ENCODE measurements at places on chromosomes 12 and 14.
A peak's percentile ranks its signal among the peaks of the same experiment; 100 is the strongest.

- DNase-seq: no peak
These were observed 1.1 kb downstream of the CLECL1 start for GRCh38 chr12:9731797-9732196.

- DNase-seq: peak; percentile 79
These were observed 20.6 kb downstream of the COX14 start for GRCh38 chr12:50132505-50133135.

DNA sequence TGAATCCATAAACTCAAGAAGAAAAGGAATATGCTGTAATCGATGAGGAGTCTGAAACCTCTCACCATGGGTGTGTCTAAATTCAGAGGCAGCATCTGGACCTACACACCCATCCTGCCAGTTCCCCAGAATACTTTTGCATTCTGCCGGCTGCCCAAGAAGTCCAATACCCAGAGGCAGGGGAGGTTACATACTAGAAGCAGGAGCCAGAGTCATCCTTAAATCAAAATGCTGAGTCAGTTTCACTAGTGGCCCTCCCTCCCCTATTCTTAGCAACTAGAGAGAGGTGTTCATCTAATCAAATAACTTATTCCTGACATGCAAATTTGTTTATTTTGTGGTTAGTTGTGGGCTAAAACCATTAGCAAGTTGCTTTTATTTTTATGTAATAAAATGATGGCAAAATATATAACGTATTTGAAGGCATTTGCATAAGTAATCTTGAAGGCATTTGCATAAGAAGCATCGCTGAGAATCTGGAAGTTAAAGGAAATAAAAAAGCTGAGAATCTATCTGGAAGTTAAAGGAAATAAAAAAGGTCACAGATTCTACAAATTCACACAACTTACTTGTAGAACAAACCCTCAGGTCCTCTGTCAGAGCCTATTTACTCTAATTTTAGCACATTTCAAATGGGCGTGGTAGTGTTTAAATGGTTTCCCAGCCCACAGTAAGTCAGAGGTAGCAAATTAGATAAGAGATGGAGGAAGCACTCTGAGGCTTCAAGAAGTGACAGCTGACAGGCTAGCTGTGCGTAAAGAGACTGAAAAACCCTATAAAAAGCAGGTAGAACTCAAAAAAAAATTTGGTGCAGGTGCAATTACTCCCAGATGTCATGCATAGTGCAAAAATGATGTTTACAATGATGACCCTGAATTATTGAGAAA is 7.8 kb downstream of the BHLHE41 start:
- peak; percentile 51 for DNase-seq

DNA sequence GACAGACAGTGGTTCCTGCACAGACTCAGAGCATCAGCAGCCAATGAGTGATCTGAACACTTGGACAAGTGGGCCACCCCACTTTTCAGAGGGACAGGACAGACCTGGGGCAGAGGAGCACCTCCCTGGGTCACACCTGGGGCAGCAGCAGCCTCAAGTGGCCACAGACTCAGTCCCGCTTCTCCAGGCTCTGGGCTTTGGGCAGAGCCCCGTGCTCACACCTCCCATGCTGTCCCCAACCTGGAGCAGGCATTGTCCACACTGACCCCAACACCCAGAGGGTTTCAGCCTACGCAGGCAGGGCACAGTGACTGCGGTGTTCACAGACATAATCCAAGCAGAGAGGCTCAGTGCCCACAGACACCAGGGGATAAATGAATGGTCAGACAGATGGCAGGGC is 135.5 kb upstream of the SFSWAP start:
- no peak for DNase-seq

DNA sequence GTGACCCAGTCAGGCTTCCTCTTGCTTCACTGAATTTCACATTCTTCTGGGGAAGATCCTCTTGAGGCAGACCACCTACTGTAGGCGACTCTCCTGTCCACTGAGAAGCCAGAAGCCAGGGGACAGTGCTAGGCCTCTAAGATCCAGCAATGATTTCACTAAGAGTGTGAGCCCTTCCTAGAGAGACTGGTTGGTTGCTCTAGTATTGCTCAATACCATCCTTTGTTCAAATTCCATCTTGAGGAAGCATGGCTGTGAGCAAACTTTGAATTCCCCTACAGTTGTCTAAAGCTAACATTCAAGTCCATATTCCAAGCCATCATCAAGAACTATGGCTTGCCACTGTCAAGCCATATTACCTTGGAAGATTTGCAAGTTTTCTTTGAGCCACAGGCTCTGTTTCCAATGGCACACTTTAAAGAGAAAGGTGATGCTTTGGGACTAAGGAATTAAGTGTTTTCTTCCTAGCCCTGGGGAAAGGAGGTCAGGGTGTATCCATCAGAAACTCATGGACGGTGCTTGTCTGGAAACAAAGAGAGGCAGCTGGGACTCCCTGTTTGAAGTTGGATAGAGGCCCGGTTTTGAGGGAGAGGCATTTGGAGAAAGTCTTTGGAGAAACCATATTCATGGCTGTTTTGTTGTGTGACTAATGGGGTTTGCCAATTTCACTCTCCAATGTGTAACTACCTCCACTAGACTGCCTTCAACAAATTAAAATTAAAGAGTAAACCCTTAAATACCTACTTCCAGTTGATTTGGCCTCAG is 1217.9 kb downstream of the VRK1 start:
- DNase-seq: no peak

DNA sequence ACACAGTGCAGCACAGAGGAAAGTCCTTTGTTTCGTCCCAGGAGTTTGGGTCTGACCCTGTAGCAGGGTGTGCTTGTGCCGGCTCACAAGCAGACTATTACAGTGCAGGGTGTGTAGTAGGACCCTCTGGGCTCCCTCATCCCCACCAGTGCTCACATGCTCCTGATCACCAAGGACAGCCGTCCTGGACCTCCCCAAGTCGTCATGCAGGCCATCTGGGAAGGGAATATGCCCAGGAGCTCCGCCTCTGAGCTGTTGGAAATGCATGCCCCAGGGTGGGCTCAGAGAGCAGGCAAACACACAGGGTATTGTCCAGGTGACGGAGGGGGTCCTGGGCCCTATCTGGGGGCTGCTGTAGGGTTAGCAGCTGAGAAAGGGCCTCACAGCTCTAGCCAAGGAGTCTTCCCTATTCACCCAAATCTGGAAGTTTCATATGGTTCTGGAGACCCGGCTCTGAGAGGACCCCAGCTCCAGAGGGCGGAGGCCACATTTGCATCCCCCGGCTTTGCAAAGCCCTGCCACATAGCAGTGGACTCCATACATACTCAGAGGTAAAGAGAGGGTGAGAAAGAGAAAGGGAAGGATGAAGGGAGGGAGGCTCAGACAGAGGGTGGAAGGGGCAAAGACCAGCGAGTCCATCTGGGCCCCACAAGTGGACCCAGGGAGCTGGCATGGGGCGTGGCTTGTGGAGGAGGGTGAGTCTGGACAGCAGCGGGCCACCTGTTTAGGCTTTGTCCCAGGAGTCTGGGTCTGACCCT is 53.5 kb upstream of the PPP2R5C start:
- DNase-seq: no peak

GRCh38 chr14:28651148-28651547 is 115.4 kb upstream of the FOXG1 start:
- DNase-seq: no peak

GRCh38 chr14:65864984-65865383 is 452.5 kb downstream of the FUT8 start:
- DNase-seq: no peak

DNA sequence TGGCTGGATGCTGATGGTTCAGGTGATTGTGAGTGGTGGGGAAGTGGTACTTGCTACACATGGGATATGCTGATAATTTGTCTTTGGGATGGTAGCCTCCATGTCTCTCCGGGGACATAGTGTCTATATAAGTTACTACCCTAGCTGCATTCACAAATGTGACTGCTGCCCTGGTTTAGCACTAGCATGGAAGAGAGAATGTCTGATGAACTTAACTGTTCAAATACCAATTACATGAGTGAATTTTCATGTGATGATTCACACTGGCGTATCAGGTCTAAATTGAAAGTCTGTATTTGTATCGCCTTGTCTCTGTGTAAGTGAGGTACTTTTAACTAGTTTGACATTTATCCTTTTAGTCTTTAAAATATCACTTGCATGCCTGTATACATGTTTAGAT is 34.4 kb downstream of the ATF7IP start:
- no peak for DNase-seq

GRCh38 chr14:76706811-76707210 is 54.5 kb upstream of the VASH1 start:
- no peak for DNase-seq

DNA sequence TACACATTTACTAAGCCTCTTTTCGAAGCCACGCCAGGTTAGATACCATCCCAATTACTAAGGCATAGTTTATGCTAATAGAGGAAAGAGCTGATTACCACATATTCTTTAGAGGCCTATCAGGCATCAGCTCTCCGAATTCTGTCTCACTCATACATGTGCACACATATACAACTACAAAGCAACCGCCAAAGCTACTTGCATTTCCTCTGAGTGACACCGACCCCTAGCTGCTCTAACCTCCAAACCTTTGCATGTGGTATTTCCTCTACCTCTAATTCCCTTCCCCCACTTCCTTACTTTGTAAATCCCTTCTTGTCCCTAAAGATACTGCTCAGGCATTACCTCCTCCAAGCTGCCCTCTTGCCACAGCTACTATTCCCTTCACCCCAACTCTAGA is 107.2 kb downstream of the DUSP6 start:
- peak; percentile 78 for DNase-seq

- no peak for DNase-seq
These were observed 837.6 kb downstream of the VRK1 start for GRCh38 chr14:97634751-97635150.

DNA sequence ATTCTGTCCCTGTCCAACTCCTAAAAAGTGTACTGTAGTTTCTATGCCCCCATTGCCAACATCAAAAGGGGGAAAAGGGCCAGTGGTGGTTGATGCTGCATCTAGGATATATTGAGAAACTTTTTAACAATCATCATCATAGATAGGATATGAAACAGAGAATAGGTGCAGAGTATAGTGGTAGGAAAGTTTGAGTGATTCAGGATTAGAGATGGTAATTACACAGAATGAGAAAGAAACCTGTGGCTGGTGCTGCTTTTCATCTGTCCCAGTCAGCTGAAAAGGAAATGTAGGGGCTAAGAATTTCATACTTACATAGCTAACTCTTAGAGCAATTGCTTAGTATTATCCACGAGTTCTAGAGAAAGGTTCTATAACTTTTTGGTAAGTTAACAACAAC is 67.6 kb downstream of the GTF2A1 start:
- no peak for DNase-seq

- DNase-seq: peak; percentile 40
These were observed 45.9 kb downstream of the IFNG start for GRCh38 chr12:68113644-68114043.

GRCh38 chr12:69044887-69045286 is 111.9 kb upstream of the CPM start:
- no peak for DNase-seq
